Fibroblast of lung (primary cell): ENCODE measurements at places on chromosomes 6 and 20. TPM values are rescaled to one million over a fixed set of nuclear protein-coding genes. Genes with fewer than 3 reads are reported as not detected.

Gene IMPG1
- not detected in 2 replicates for total RNA-seq

DNA sequence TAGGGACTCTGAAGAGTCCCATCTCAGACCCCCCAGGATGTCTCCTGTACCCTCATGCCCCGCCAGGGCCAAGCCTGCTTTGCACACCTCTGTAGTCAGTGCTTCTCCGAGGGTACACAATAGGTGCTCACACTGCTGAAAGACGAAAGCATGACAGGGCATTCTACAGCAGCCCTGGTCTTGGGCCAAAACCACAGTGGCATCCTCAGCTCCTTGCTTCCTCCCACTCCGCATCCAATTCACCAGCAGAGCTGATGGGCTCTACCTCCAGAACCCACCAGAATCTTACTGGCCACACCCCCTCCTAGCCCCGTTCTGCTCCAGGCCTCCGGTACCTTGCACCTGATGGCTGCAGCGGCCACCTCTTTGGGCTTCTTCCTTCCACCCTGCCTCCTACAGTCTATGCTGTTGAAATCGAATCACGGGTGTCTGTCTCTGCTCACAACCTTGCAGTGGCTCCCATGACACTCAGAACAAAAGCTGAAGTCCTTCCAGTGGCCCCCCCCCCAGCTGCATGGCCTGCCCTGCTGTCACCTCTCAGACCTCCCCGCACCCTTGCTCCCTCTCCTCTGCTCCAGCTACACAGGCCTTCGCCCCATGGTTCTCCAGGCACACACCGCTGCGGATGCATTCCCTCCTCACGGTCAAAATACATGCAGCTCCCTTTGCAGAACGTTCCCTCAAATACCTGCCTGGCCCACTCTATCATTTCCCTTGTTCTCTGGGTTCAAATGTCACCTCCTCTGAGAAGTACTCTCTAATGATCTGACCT is 1.2 kb downstream of the ANGPT4 start:
- DNase-seq = no peak

Gene GMPR
- 7.2 and 13.2 TPM in 2 replicates for total RNA-seq

Gene EHMT2
- total RNA-seq = 60.1 and 63.7 TPM in 2 replicates

- peak; percentile 16 for DNase-seq
Measured at GRCh38 chr6:41460742-41461336, 85.3 kb upstream of the FOXP4 start.

- no peak for DNase-seq
Measured at GRCh38 chr6:35436071-35436857, 15.9 kb upstream of the FANCE start.

Gene TEAD3
- total RNA-seq = 7.7 and 9.6 TPM in 2 replicates

DNA sequence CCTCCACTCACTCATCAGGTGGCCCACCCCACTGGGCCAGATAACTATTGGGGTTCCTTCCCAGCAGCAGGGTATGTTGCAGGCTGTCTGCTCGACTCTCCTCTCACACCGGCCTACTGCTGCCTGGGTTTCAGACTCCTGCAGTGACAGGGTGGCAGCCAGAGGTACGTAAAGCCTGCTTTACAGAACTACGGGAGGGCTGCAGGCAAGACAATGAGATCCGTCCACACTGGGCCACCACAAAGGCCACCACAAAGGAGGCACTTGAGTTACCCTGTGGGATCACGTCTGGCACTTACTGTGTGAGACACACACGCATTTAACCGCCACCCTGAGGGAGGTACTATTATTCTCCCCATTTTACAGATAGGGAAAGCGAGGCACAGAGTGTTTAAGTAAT is 78.5 kb downstream of the NFATC2 start:
- DNase-seq = no peak

DNA sequence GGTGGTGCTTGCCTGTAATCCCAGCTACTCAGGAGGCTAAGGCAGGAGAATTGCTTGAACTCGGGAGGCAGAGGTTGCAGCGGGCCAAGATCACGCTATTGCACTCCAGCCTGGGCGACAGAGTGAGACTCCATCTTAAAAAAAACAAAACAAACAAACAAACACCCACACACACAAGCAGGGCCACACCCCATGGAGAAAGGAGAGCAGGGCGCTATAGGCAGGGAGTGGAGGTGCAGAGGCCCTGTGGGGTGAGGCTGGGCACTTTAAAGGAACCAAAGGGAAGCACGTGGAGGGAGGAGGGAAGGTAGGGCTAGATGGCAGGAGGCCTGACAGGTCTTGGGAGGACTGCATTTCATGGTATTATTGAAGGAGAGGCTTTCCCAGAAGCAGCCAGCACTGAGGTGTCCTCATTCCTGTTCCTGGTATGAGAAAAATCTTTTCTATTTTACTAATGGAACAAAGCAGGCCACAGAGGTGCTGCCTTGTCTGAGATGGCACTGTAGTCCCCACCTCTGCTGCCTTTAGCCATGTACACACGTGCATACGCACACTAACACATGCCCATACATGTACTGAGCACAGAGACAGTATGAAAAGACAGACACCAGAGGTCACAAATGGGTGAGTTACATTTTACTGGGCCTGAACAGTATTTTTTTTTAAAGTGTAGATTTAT is 44.0 kb downstream of the BCAS4 start:
- no peak for DNase-seq

DNA sequence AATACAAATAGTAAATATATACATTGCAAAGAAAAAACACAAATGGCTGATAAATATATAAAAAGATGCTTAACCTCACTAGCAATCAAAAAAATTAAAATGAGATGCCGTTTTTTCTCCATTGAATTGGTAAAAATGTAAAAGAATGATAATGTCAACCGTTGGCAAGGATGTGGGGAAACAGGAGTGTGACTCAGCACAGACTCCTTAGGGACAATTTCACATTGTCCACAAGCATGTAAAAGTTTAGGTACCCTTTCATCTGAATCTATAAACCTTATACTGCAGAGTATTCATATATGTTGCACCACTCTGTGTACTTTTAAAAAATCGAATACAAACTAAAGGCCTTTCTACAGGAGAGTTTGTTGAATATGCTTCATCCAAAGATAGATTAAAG is 143.1 kb upstream of the RREB1 start:
- DNase-seq = no peak

DNA sequence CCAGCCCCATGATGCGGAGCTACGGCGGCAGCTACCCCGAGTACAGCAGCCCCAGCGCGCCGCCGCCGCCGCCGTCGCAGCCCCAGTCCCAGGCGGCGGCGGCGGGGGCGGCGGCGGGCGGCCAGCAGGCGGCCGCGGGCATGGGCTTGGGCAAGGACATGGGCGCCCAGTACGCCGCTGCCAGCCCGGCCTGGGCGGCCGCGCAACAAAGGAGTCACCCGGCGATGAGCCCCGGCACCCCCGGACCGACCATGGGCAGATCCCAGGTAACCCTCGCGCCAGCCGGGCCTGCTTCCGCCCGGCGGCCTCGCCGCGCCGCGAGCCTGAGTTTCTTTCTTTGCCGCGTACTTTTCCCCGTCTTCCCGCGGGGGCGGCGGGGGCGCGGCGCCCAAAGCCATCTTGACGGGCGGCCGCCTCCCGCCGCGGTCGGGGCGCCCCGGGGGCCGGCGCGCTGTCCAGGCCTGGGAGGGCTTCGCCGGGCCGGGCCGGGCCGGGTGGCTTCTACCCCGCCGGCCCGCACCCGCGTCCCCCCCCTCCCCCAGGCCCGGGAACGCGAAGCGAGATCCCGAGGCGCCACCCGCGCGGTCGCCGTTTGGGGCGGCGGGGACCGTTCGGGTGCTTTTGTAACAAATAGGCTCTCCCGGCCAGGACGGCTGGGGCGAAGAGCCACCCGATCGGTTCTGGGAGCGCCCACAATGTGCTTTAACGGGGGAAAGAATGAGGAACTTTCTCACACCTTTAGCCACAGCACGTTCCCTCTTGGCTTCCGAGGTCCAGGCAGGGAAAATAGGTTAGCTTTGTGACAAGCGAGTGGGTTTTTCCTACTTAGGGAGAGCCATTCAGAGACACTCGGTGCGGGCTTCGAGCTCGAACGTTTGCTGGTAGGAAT is 2.3 kb downstream of the ARID1B start:
- DNase-seq = peak; percentile 29
